ENCODE measurements at places on chromosomes 11 and 22.

DNA sequence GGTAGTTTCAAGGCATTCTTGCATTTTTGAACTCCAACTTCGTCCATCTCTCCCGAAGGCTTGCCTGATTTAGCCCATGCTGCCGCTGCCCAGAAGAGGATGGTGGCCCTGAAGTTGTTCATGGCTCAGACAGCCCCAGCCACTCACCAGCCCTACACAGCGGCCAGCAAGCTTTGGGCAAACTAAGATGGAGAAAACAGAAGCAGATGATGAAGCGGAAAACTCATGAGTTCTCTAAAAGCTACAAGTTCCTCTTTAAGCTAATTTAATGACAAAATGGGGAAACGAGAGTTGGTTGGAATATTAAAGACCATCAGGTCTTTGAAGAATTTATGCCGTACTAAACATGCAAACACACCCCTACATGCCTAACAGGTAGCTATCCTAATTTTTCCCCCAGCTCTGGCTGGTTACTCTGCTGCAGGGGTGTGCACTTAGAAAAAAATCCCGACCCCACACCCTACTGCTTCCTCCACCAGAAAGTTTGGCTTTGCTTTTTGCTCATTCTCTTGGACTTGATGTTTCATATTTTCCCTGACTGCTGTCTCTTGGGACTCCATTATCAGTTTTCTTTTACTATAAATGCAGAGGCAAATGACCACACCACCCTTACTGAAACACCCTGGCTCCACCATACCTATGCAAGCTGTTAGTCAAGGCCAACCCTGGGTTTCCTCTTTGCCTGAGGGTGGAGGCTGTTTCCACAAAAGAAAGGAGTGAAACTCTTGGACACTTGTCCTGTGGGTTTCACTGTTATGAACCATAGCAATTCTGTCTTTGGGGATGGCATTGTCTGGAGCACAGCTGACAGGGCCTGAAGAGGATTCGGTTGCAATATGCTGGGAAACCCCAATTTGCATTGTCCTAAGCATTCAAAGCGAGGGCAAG lies at the start of gene MPEG1:
Gene MPEG1, minus strand, starts transcription at position 184 of the 888 bp plus-strand sequence. Its CDS starts 62 bp downstream, at position 122.
- DNase-seq = no peak

DNA sequence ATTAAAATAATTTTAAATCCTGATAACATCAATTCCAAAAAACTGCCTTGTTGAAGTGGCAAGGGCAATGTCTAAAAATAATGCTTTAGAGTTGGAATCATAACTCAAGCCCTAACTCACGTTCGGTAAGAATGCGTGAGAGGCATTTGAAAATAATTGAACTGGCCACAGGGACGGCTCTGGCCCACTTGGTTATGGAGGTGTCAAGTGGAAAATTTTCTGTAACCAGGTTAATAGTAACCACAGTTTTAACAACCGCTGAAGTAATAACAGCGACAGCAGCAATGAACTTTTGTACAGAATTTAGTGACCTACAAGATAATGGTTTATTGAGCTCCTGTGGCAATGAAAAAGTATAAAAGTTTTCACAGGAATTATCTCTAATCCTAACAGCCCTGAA lies 79.4 kb downstream of the ETS1 start:
- DNase-seq = no peak

DNA sequence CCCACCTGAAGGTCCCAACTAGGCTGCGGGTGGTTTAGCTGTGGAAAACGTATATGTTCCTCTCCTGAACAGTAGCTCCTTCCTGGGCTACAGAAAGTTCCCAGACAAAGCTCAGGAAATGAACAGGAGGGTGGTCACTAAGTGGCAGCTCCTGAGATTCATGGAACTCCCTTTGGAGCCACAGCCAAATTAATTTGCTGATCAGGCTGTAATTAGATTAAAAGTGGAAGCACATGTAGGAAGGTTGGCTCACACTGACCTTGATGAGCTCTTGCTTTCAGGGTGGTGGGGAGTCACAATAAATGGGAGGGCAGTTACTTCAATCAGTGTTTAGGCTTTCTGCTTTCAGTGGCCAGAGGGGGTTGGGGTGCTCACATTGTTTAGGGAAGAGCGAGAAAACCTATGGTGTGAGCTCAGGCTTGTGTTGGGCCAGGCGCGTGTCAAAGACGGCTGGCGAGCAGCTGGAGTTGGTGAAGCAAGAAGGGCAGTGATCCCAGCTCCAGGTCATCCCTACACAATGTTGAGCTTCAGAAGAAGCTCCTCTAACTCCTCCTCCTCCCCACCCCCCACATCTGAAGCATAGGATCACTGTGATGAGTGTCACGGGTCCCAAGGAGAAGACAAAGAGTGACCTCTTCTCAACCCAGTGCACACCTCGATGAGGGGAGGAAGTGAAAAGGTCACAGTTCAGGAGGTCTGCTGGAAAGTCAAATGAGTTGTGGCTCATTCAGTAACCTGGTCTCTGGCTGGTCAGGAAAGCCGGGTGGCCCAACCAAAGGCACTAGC lies 42.5 kb downstream of the CLPB start:
- no peak for DNase-seq

- no peak for DNase-seq
Observed at GRCh38 chr22:47102081-47102480, 339.6 kb downstream of the TBC1D22A start.

DNA sequence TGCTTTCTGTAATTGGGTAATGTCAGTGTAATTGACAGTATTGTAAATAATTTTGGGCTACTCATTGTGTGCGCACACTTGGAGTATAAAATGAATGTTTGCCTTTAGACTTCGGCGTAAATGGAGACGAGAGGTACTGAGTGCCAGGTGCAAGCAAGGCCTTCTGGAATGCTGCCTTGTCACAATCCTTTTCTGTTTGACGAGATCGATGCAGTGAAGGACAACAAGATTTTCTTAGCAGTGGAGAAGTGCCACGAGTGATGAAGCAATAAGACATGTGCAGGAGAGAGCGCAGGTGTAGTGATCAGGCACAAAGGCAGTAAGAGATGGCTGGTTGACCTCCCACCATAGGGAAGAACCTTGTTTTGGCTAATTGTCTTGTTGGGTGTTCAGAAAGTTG lies 67.5 kb downstream of the DDX10 start:
- DNase-seq = no peak

GRCh38 chr22:31039393-31039792 lies 41.7 kb upstream of the SMTN start:
- DNase-seq = no peak

DNA sequence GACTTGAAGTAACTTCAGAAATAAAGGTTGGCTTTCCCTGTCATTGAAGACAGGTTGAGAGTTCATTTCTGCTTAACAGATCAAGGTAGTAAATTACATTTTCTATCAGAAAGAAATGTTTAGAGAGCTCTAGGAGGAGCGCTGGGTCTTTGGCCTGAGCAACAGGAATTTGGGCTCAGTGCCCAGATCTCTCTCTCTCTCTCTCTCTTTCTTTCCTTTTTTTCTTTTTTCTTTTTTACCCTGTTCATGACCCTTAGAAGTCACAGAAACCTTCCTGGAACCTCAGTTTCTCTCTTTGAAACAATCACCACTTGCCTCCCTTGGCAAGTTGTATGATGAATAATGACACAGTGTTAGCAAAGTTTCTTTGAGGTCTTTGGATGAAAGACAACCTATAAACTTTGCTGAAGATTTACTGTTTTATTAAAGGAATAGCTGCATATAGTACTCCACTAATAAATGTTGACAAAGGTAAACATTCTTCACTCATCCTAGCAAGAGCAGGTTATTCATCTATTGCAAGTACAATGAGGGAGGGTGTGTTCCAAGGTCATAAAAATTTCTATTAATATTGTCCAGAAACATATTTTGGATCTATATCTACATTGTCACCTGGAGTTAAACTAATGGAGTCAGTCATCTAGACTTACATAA lies 35.5 kb upstream of the RASSF10 start:
- DNase-seq = no peak

- no peak for DNase-seq
Observed at GRCh38 chr11:57596266-57596885, 1.1 kb upstream of the SERPING1 start.

DNA sequence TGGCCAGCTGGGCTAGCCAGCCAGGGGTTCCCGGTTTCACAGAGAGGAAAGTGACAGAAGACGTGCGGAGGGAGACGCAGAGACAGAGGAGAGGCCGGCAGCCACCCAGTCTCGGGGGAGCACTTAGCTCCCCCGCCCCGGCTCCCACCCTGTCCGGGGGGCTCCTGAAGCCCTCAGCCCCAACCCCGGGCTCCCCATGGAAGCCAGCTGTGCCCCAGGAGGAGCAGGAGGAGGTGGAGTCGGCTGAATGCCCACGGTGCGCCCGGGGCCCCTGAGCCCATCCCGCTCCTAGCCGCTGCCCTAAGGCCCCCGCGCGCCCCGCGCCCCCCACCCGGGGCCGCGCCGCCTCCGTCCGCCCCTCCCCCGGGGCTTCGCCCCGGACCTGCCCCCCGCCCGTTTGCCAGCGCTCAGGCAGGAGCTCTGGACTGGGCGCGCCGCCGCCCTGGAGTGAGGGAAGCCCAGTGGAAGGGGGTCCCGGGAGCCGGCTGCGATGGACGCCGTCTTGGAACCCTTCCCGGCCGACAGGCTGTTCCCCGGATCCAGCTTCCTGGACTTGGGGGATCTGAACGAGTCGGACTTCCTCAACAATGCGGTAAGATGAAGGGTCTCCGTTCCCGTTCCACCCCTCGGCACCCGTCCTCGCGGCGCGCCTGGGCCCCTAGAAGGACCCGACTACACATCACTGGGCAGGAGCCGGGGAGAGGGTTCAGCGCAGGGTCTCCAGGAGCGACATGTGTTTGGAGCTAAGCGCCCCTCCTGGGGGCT lies at the start of gene CREB3L1:
Gene CREB3L1, plus strand, starts transcription at position 41 of the 765 bp plus-strand sequence. Its CDS starts 450 bp downstream, at position 491.
- no peak for DNase-seq

DNA sequence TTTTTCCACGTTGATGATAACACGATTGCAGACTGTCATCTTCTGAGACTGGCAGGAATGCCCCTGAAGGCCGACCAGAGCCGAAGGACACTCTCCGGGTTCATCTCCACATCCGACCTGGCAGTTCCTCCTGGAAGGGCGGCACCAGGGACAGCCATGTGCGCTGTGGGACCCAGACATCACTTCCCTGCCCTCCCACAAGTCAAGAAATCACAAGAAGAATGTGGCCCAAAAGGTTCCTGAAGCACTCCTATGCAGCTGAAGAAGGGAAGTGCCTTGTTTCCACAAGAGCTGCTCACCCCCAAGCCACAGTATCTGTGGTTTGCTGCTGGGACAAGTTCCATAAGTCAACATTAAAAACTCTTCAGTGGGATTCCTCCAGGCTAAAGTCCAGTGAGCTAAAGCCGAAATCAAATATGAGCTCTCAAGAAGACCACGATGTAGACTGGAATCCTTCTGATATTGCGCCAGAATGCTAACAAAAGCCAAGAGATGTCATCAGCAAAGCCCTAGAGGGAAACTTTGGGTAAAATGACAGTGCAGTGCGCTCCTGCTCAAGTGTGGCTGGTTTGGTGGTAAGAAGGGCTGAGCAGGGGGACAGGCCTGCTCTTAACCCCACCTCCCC lies 21.2 kb downstream of the PACSIN2 start:
- no peak for DNase-seq

- DNase-seq = no peak
Observed at GRCh38 chr11:79430280-79430679, 10.6 kb downstream of the TENM4 start.

GRCh38 chr11:115869780-115870431 lies 365.7 kb upstream of the CADM1 start:
- DNase-seq = no peak

- DNase-seq = no peak
Observed at GRCh38 chr11:69001243-69002081, 11.6 kb downstream of the MRGPRF start.

GRCh38 chr22:24948356-24949202 lies 2.1 kb upstream of the LHFPL7 start:
- DNase-seq = no peak

GRCh38 chr11:114062272-114062671 lies 2.8 kb downstream of the ZBTB16 start:
- no peak for DNase-seq

- no peak for DNase-seq
Observed at GRCh38 chr11:116696381-116696941, 76.3 kb downstream of the BUD13 start.

DNA sequence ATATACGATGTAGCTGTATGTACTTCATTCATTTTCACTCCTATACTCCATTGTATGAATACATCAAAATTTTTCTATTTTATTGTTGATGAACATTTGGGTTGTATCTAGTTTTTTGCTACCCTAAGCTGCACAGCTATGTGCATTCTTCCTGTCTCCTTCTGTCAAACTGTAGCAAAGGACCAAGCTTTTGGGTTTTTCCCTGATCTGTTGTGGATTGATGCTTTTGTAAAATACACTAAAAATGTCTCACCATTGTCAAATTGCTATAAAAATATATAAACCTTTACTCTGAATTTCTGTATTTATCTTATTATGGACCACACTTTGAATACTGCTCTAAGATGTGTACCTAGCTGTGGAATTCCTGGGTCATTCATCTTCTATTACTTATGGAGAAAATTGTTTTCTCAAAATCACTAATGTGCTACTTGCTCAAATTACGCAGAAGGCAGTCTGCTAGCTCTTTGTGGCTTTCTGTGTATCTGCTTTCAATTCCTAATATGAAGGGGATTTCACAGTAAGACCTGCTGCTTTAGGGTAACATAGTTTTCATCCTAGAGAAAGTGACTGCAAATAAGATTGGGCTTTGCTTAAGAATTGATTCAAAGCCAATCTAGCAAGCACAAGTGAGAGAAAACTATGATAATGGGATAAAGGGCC lies 123.4 kb downstream of the CYP2R1 start:
- no peak for DNase-seq

- no peak for DNase-seq
Observed at GRCh38 chr22:46596819-46597218, 23.4 kb upstream of the GRAMD4 start.
